H4 (cell line): ENCODE measurements at places on chromosomes 2 and 18.

- peak; percentile 21 for DNase-seq
Measured at GRCh38 chr2:29309090-29310029, 194.1 kb downstream of the CLIP4 start.

DNA sequence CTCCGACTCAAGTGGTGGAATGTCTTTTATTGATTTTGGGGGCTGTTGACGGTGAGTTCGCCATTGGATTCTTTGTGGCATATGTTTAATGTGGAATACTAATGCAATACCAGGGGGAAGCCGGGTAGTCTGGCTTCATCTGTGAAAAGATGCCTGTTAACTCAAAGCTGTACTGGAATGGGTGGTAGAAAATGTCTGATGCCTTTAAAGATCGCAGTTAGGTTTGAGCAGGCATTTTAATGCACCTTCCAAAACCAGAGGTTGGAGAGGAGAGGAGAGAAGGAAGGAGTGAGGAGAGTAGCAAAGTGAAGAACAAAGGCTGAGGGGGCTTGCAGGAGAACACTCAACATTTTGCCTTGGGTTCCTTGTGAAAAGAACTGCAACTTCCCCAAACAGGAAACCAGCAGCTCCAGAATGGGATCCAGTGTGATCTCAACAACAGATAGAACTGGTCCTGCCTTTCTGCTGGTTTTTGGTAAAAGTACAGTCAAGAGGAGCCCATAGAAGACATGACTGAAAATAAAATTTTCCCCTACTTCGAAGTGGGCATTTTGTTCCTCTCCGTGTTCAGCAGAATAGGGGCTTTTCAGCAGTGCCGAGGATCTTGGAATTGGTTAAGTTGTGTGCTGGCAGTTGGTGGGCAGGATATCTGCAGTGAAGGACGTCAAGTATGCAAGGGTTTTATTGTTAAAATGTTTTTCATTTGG lies 1.5 kb downstream of the ZNF532 start:
- no peak for DNase-seq

- DNase-seq = no peak
Measured at GRCh38 chr18:26648509-26649192, 100.3 kb upstream of the KCTD1 start.

DNA sequence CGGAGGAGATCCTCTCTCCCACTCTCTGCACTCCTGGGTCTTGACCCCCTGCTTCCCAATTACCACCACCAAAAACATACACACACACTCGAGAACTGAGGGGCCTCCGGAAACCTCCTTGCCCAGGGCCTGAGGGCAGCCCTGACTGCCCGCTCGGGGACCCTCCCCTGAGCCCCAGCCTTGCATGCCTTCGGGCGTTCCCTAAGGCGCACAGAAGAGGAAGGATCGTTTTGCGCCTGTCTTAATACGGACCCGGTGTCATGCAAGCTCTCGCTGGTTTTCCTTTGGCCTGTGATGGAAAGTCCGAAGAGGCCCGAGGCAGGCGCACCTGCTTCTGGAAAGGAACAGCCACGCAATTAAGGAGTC lies 19.8 kb downstream of the POU3F3 start:
- DNase-seq = no peak

DNA sequence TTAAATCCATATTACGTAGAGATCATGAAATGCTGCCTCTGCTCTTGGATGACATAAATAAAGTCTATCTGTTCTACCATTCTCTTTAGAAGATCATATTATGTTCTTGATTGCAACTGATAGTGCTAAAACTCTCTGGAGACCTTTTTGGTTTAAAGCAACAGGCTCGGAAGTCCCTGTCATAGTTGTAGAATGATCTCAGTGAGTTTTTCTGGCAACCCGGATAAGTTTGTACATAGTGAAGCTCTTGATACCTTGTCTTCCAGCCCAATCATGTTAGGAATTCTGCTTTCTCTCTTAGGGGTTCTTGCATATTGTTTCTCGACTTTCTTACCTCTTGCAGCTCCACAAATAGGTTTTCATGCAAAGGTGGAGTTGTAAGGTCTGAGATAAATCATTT lies 156.1 kb downstream of the TTC27 start:
- DNase-seq = no peak

DNA sequence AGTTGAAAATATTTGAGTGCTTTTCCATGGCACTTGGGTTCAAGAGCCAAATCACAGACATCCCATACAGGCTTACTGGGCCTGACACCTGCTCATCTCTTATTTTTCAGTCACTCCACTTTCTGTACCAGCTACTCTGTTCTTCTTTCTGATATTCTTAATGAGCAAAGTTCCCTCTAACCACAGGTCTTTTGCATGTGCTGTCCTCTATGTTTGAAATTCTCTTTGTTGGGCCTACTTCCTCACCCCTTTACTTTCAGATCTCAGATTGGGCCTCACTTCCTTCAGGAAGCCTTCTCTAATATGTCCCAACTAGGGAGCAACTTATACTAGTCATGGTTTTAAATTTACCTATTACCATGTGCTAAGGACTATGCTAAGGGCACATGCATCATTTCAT lies 81.8 kb upstream of the RBMS1 start:
- no peak for DNase-seq

- DNase-seq = no peak
Measured at GRCh38 chr2:105907184-105907583, 162.5 kb downstream of the NCK2 start.

GRCh38 chr2:102844911-102845310 lies 83.1 kb downstream of the TMEM182 start:
- DNase-seq = no peak

DNA sequence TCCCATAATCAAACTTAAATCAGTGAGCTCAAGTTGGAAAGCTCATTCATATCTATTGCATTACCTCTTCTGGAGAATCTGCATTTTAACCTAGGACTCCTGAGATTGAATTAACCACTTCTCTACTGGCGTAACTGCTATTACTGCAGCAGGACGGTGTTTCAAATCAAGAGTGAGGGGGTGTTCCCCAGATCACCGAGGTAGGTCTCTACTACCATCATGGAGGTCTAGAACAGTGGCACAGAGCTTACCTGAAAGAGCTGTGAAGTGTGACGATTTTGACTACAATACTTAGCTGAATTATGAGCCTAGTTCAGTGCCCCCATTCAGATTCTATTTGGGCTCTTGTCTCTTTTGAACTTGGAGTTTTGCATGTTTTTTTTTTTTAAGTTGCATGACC lies 119.5 kb downstream of the POLE4 start:
- DNase-seq = no peak

DNA sequence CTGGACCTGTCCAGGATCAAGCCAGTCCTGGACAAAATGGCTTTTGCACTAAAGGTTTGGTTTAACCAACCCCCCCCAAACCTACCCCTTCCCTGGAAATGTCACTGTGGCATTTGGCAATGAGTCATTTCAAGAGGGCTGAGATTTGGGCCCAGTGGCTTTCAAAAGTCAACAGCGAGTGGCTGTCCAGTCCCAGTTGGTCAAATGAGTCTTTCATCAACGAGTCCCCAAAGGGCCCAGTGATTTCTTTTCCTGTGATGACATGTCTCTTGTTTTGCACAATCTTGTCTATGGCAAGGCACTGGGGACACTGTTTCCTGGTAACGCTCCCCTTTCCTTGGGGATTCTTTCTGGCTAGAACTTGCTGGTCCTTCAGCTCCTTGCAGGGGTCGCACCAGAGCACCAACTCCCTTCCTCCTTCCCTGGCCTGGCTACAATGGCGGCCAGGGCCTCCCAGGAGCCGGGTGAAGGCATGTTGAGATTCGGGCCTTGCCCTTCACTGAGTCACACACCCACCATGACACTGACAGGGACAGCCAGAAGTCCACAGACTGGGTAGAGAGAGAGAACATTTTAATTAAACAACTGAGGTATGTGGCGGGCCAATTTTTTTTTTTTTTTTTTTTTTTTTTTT lies 87.2 kb downstream of the SMAD7 start:
- DNase-seq = no peak

DNA sequence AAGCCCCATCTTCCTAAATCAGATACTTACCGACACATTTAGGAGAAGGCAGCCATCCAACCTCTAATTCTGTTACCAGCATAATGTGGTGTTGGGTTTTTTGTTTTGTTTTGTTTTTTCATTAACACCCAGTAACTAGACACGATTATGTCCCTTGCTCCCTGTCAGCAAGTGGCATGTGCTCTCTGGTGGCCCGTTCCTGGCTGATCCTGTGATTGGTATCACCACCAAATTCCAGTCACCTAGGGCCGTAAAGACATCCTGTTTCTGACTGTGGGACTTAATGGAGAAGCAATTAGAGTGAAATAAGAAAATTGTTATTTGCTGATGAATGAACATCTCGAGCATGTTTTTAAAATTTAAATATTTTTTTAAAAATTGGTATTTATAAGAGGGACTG lies 5.9 kb upstream of the DLX1 start:
- DNase-seq = no peak

GRCh38 chr2:3867469-3867868 lies 164.1 kb downstream of the DCDC2C start:
- DNase-seq = no peak
